ENCODE measurements at places on chromosomes 16 and 17.

DNA sequence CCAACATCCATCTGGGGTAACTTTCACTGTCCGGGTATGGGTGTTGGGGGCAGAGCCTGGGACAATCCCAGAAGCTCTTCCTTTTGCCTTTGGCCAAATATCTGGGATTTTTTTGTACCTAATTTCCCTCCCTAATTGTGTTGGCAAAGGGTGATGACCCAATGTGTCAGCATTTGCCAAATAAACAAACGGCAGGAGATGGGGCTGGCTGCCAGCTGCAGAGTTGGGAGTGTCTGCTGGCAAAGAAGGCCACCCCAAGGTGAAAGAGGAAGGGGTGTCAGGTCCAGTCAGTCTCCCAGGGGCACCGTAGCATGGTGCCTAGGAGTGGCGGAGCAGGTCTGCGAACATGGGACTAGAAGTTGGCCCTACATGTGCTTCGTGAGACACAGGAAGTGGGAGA lies 73.0 kb downstream of the SLC6A2 start:
- DNase-seq = no peak

DNA sequence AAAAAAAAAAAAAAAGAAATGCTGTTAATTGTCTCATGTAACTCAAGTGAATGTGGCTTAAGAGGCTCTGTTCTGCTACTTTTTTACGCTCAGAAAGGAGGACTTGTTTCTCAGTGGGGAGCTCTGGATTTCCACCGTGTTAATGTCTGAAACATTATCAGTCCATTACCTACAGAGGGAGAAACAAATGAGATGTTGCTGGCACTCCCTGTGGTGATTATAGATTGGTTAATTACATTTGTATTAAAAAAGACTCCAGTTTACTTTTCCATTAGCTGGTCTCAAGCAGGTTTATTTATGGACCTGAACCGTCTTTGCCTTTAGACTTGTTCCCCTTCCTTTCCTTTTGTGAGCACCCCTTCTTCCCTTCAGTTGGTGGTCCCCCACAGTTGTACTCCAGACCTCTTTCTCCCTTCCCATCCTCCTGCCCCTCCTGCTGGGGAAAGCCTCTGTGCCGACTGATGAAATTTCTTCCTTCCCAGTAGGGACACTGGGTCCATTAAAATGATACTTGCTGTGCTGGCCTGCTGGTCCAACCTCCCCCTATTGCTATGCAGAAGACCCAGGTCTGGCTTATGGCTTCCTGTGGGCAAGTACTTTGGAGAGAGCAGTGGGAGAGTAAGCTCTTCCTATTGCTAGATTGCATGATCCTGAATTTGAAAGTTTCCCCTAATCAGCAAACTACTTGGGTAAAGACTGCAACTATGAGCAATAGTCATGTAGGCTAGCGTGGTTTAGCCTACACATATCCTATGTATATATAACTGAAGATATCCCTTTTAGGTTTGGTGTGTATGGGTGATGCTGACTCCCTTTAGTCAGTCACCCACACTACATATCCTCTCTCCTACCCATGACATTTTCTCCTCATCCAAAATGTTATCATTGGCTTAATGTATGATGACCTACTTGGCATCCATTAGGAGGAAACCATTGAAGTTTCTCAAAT lies 8.1 kb downstream of the CDC6 start:
- no peak for DNase-seq

DNA sequence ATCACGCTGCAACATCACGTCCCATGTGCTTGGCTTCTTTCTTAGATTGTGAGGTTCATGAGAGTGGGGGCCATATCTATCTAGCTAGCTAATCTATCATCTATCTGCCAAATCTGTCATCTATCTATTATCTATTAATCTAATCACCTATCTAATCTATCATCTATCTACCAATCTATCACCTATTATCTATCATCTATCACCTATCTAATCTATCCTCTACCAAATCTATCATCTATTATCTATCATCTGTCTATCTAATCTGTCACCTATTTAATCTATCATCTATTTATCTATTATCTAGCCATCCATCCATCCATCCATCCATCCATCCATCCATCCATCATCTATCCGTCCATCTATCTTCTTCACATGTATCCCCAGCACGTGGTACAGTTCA lies 14.2 kb downstream of the COX6A2 start:
- no peak for DNase-seq

DNA sequence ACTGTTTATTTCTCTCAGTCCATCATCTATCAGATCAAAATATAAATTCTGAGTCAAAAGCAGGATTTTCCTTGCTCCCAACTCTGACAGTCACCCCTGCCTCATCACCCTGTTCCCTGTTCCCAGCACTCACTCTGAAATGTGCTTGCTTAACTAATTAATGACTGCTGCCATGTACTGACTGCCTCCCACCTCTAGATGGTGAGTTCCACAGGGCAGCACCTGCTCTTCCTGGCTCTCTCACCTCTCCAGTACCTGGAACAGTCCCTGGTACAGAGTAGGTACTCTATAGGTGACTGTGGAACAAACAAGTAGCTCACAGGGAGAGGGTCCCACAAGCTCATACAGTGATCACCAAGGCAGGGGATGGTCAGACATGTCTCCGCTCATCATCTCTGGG lies 114.3 kb upstream of the C16orf82 start:
- DNase-seq = no peak

DNA sequence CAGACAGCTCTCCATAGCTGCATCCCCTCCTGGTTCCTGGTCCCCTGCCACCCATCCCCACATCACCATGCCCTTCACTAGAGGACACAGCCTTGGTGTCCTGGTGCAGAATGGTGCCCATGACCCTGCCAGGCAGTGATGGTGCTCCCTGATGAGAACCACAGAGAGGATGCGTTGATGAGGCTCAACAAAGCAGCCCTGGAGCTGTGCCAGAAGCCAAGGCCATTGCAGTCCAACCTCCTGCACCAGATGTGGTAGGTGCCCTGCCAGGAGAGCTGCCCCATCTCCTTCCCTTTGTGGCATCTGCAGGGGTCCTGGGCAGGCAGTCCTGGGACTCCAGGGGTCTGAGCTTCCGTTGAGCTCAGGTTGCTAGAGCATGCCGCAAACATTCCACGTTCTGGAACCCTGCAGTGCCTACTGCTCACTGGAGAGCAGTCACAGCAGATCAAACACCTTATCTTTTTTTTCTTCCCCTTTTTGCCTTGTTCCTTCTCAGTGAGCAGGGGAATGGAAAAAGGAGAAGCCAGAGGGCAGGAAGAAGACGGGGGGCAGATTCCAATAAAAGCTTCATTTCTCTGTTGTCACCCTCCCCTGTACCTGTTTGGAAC lies 5.3 kb upstream of the EPN3 start:
- DNase-seq = no peak

DNA sequence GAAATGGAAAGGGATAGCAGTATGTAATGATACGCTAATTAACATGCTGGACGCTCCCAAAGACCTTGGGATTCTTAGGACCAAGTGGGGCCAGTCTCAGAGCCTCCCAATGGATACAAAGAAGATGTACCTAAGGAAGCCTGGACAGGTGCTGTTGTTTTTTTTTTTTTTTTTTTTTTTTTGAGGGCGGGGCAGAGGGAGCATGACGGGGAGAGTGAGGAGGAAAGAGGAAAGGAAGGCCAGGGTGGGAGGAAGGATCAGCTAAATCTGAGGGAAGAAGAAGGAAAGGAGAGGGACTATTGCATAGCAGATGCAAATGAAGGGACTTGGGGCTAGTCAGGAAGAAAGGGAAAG lies 2.5 kb downstream of the VAMP2 start:
- no peak for DNase-seq
